ENCODE measurements at places on chromosomes 16 and 17.

- no peak for DNase-seq
These were observed 188.9 kb downstream of the CBLN1 start for GRCh38 chr16:49092704-49093103.

- DNase-seq, result no peak
These were observed 14.3 kb downstream of the HOXB4 start for GRCh38 chr17:48563867-48564187.

- peak; percentile 18 for DNase-seq
These were observed 64.6 kb upstream of the CRHR1 start for GRCh38 chr17:45719335-45720071.

DNA sequence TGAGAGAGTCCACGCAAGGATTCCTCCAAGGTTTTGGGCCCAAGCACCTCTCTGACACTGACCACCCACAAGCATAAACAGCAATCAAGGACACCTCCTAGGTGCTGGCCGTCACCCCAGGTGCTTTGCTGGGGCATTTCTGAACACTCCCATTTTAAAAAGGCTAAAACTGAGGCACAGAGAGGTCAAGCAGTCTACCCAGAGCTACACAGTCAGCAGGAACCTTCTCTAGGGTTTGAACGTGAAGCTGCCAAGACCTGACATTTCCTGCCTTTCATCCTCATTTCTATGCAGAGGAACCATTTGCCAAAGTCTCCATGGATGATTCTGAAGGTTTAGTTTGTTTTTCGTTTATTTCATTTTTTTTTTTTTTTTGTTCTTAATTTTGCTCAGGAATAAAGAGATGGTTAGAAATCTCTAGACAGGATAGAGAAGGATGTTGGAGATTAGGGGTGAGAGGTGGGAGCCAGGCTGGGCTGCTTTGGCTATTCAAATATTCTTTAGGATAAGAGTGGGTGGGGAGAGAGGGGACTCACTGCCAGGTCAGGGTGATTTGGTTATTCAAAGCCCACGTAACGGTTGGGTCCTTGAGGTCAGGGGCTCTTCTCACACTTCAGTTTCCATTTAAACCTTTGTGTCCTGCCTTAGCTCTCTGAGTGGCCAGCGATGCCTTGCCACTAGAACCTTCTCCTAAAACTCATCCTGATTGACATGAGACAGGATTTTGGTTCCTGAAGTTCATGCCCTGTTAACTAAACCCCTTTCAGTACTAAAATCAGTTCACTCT is 6.2 kb downstream of the PLCG2 start:
- no peak for DNase-seq

GRCh38 chr17:38572669-38573365 is 32.9 kb downstream of the SRCIN1 start:
- peak; percentile 65 for DNase-seq

DNA sequence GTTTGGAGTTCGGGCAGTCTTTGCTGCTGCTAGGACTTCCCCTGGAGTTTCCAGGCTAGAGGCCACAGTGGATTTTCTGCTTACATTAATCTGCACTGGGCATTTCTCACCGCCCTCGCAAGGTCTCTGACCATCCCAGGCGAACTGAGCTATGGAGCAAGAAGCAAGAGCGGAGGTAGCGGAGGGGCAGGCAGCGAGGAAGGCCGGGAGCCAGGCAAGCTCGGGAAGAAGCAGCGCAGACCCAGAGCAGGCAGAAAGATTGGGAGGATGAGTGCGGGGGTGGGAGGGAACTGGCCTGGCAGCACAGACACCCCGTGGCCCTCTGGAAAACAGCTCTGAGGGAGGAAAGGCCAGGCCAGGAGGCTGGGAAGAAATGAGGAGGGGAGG is 3.8 kb downstream of the COTL1 start:
- DNase-seq, result no peak

DNA sequence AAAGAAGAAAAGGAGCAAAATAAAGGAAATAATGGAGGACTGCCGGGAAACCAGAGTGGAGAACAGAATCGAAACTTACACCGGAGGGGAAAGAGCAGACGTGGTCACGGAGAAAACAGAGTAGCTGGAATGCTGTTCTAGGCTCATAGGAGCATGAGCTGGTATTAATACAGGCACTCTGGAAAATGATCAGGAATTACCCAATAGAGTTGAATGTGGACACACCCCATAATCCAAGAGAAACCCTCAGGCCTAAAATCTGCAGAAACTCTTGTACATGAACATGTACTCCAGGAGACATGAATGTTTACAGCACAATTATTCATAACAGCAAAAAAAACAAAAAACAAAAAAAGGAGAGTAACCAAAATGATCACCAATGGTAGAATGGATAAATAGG is 77.7 kb downstream of the RPH3AL start:
- DNase-seq, result no peak

- DNase-seq, result peak; percentile 53
These were observed 153.5 kb downstream of the MYO1D start for GRCh38 chr17:32723310-32723955.

GRCh38 chr16:57937861-57938260 is 33.1 kb downstream of the CNGB1 start:
- DNase-seq, result no peak

DNA sequence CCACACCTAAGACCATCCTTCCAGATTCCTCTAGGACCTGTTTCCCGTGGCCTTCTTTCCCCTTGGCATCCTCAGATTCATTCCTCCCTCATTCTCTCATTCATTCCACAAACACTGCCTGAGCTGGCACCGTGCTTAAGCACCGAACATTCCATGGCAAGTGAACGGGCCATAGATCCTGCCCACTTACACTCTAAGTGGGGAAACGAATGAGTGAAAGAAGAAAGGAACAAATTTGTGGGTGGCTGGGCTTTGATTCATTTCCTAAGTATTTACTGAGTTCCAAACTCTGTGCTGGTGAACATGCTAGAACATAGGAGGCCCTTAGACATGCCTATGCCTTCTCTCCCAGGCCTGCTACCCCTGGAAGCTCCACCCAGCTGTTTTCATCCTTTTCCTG is 30.0 kb downstream of the SRCIN1 start:
- DNase-seq, result no peak

All from SJCRH30 (cell line).